ENCODE measurements at places on chromosomes 6 and 20.

- no peak for DNase-seq
Measured at GRCh38 chr6:6683969-6684833, 95.7 kb downstream of the LY86 start.

DNA sequence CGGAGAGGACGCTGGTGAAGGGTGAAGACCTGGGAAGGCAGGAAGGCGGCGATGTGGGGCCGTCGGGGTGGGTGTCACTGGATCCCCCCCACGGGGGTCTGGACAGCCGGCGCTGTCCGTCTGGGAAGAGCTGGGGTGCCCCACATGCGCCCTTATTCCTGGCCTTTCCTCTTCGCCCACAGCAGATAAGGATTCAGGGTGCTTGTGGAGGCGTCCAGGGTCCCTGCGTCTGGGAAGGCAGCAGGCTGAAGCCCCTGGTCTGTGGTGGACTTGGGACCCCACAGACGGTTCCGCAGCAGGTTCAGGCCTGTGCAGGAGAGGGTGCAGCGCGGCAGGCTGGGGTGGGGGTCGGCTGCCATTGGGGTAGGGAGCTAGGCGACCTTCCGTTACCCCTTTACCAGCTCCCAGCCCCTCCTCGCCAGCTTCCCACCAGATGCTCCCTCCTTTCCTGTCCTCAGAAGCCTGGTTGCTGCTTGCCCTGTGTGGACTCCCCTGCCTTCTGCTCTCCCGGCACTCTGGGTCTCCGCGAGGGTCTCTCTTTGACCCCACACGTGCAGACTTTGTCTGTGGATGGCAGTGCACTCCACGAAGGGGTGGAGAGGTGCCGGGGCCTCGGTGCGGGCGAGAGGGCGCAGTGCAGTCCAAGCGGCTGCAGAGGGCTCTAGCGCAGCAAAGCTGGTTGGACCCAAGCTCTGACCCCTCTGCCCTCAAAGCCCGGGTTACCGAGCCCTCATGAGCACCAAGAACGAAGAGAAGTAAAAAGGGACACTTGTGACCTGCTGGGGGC lies 2.1 kb upstream of the GATA5 start:
- no peak for DNase-seq

DNA sequence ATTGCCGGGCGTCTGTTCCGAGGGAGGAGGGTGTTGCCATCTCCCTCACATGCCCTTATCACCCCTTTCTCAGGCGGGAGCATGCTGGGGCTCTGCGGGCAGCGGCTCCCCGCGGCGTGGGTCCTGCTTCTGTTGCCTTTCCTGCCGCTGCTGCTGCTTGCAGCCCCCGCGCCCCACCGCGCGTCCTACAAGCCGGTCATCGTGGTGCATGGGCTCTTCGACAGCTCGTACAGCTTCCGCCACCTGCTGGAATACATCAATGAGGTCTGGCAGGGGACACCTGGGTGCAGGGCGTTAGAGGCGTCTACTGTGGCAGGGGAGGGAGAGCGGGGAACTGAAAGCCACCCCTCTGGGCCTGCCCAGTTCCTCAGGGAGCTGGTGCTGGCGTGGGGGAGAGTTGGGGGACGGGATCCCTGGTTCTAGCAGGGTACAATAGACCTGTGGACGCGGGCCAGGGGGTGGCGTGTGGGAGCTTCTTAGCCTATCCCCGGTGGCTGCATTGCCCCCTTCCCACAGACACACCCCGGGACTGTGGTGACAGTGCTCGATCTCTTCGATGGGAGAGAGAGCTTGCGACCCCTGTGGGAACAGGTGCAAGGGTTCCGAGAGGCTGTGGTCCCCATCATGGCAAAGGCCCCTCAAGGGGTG lies 697 bp downstream of the PPT2 start:
- no peak for DNase-seq

DNA sequence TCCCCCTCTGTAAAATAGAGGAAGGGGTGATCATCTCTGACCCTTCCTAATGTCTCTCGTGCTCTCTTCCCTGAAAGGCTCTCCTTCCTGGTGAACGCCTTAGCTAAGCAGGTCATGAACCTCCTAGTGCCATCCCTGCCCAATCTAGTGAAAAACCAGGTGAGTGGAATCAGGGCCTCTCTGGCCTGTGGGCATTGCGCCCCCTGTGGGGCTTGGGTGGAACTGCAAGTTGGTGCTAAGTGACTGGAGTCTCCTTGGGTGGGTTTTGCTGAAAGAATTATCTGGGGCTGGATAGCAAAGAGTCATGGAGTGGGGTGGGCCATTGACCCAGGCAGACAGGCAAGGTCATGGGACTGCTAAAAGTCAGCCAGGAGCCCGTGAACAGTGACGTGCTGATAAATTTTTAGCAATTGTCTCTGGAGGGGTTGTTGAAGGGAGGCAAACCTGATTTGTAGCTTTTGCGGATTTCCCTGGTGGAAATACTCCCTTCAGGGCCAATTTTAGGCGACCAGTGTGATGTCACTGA lies 8.9 kb downstream of the BPIFB1 start:
- no peak for DNase-seq

- peak; percentile 10 for DNase-seq
Measured at GRCh38 chr6:30169658-30170614, 6.6 kb downstream of the TRIM15 start.

- no peak for DNase-seq
Measured at GRCh38 chr6:44094403-44095242, 32.6 kb downstream of the MRPL14 start.

- no peak for DNase-seq
Measured at GRCh38 chr6:149334201-149334600, 16.7 kb downstream of the TAB2 start.

DNA sequence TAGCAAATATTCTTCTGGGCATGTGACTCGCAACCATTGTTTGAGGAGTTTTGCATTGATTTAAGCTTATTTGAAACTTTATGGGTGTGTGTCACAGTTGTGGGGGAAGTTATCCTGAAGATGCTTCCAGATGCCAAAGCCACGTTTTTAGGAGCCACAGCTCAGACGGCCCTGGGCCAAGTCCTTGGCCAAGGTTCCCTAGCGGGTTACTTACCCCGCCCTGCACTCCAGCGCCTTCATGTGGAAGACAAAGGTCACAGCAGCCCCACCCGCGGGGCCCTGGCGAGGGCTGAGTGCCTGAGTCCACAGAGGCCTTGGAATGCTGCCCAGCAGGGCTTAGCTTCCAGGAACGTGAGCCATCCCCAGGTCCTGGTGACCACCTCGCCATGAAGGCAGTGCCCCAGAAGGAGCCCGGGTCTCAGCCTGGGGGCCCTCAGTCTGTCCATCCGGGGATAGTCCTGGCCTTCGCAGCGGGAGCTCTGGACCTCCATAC lies 308.3 kb downstream of the CDH4 start:
- no peak for DNase-seq

GRCh38 chr20:24544371-24544770 lies 74.9 kb downstream of the SYNDIG1 start:
- no peak for DNase-seq

GRCh38 chr6:143673669-143674068 lies 4.1 kb upstream of the PHACTR2 start:
- peak; percentile 30 for DNase-seq

DNA sequence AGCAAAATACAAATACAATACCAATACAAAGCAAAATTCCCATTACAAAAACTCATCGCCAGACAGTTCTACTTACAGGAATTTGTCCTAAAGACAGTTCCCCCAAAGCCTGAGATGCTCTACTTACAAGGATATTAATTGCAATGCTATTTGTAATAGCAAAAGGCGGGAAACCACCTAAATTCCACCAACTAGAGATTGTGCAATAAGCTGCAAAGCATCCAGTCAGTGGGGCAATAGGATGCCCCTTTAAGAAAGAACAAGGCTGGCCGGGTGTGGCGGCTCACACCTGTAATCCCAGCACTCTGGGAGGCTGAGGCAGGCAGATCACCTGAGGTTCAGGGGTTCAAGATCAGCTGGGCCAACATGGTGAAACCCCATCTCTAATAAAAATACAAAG lies 39.1 kb downstream of the FAM209B start:
- DNase-seq = no peak

DNA sequence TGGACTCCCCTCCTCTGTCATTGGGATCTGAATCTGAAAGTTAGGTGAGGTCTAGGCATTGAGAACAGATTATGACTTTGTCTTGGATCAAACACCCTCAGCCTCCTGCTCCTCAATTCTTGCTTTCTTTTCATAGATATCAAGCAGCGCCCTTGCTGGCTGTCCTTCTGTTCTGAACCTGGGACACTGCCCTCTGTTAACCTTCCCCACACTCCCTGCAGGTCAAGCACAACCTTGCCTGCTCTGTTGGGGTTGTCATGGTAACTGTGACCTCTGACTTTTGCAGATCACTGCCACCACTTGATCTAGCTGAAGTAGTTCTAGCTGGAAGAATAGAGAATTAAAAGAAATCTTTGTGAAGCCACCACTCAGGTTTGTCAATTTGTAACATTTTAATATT lies 16.4 kb upstream of the MICA start:
- no peak for DNase-seq

- DNase-seq = no peak
Measured at GRCh38 chr20:61841966-61842365, 223.7 kb downstream of the TAF4 start.

- no peak for DNase-seq
Measured at GRCh38 chr6:29924731-29925130, 17.6 kb upstream of the HLA-A start.

DNA sequence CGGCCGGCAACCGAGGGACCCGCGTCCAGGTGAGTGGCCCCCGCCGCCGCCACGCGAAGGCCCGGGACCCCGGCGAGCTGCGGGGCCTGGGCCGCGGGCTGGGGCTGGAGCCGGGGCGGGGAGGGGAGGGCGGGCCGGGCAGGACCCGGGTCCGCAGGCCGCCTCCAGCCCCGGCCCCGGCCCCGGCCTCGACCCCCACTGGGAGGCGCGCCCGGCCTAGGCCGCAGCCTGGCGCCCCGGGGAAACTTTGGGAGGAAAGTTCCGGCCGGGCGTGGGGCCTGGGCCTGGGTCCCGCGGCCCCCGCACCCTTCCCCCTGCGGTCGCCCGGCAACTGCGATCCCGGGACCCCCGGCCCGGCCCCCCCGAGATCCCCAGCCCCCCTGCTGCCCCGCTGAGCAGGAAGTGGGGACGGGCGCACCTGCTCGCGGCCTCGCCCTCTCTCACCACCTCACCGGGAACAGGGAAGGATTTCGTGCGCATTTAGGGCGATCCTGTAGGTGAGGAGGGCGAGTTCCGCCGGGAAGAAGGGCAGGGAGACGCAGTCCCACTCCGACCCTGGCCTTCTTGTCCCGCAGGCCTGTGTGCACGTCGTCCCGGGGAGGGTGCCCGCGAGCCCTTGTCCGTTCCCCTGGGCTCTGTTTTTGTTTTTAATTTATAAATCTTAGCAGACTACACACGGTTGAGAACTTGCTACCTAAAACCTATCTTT lies 402 bp downstream of the OSBPL2 start:
- no peak for DNase-seq

- DNase-seq = no peak
Measured at GRCh38 chr6:15796130-15796771, 133.4 kb upstream of the DTNBP1 start.

DNA sequence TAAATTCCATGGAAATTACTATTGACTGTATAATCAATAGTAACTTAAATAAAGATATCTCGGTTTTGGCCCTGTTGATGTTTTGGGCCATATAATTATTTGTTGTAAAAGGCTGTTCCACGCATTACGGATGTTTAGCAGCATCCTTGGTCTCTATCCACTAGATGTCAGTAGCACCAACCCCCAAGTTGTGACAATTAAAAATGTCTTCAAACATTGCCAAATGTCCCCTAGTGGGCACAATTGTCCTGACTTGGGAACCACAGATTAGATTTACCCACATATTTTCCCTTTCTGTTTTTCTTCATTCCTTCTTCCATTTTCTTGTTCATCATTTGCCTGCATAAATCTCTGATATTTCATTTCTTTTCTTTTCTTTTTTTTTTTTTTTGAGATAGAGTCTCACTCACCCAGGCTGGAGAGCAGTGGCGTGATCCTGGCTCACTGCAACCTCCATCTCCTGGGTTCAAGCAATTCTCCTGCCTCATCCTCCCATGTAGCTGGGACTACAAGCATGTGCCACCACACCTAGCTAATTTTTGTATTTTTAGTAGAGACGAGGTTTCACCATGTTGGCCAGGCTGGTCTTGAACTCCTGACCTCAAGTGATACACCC lies 13.6 kb upstream of the WFDC8 start:
- DNase-seq = no peak

DNA sequence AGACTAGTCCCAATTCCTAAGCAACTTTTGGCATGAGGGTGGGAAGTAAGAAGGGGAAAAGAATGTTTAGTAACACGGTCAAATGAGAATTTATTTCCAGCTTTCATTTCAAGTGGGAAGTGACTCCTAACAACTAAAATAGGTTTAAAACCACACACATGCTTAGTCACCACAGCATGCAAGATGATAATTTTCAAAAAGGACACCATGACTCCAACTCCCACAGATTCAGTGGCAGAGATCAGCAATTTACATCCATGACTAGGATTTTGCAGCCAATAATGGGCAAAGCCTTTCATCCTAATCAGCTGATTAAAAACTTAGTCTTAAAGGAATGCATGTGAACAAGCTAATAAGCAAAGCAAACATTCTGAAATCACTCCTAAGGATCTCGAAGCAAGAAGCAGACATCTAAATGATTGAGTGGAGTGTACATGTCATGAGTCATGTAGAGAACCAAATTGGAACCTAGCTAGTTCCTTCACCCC lies 48.1 kb upstream of the GCLC start:
- no peak for DNase-seq

DNA sequence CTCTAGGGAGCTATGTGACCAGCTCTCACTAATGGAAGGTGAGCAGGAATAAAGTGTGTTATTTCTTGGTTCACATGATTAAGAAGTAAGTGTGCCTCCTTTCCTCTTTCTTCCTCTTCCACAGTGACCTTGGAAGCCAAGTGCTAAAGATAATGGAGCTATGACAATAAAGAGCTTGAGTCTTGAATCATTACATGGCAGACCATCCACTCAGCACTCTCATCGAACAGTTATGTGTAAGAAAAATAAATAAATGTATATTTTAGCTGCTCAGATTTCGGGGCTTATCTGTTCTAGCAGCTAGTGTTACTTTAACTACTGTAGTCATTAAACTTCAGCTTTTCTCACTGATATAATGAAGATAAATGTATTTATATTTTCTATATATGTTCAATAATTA lies 72.9 kb downstream of the HDGFL1 start:
- DNase-seq = no peak
